NCI-H345 (cell line): ENCODE measurements at places on chromosomes 3 and 15.

DNA sequence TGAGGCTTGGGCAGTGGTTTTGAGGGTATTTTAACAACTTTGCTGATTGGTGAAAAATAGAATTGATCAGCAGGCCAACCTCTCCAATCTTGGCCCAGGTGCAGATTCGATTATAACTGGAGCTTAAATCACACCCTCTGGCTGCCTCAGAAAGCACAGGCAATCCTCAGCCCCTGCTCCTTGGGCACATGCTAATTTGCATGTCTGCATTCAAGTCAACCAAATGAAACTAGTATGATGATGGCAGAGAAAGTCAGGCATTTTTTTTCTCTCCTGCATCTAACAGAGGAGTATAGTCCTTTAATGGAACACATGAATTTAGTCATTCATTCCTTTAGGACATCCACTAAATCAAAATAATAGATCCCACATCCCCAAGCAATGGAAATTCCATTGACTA, 16.8 kb upstream of the NMNAT3 start:
- no peak for DNase-seq

DNA sequence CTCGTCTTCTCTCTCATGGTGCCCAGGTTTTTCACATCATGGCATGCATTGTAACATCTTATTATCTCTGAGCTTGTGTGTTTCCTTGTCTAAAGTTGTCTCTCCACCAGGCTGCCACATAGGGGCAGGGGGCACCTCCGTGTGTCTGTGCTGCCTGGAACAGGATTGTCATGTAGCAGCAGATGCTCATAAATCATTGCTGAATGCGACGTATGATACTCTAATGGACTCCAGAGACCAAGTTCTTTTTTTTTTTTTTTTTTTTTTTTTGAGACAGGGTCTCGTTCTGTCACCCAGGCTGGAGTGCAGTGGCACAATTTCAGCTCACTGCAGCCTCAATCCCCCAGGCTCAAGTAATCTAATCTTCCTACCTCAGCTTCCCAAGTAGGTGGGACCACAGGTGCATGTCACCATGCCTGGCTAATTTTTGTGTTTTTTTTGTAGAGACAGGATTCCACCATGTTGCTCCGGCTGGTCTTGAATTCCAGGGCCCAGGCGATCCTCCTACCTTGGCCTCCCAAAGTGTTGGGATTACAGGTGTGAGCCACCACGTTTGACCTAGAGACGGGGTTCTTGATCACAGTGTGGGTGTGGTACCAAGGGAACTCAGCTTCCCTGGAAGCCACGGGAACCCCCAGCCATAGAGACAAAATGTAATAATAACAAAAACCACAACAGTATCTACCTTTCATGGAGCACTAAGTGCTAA, 4.7 kb upstream of the DNASE1L3 start:
- DNase-seq, result no peak

- DNase-seq, result no peak
Measured at GRCh38 chr15:70494852-70495571, 268.3 kb downstream of the UACA start.

DNA sequence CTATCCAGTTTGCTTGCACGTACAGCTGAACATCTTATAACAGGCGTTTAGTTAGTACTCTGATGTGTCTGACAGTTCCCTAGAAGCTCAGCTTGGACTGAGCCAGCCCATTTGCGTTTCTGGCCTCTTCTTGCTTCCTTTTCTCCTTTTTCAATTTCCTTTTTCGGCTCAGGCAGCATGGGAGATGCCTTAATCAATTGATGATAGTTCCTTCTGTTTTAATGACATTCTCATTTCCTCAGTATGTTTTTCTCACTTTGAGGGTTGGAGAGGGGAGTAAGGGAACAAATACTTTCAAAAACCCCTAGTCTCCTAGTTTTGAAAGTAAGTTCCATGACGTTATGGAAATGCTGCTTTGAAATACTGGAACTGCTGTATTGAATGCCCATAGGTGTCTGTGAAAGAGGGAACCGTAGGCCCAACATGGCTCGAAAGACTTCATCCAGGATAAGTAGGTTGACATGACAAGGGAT, 18.9 kb downstream of the IL1RAP start:
- no peak for DNase-seq

GRCh38 chr15:40047415-40048210, 8.6 kb upstream of the SRP14 start:
- peak; percentile 64 for DNase-seq

- DNase-seq, result peak; percentile 51
Measured at GRCh38 chr3:194112120-194113106, 23.5 kb upstream of the HES1 start.

DNA sequence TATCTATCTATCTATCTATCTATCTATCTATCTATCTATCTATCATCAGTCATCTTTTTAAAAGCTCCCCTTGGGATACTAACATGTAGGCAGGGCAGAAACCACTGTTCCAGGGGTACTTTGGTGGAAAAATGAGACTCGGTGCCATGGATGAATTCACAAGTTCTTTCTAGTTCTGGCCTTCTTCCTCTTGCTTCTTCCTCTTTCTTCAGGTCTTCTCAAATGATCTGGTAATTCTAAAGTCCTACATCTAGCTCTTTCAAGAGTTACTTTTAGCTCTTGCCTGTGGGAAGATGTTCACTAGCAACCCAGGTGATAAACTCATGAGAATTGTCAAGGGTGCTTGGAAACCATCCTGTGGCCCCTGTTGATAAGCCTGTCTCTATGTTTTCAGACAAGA, 168.5 kb upstream of the TBC1D5 start:
- DNase-seq, result no peak

- no peak for DNase-seq
Measured at GRCh38 chr15:69414701-69415167, 585 bp downstream of the KIF23 start.

DNA sequence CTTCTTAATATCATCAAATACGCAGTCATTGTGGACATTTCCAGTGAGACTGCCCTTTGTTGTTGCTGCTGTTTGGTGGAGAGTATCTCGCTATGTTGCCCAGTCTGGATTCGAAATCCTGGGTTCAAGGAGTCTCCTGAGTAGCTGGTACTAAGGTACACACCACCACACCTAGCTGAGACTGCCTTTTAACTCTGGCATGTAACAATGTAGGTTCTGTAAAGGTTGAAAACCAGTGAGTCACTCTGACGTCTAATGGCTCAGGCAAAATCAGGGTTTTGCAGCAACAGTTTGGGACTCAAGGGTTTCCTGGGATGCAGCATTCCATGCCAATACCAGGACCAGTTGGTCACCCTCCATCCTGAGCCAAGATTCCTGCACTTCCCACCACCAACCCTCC, 52.2 kb downstream of the AQP9 start:
- DNase-seq, result no peak

- DNase-seq, result peak; percentile 29
Measured at GRCh38 chr3:185176750-185177359, 24.0 kb upstream of the C3orf70 start.

DNA sequence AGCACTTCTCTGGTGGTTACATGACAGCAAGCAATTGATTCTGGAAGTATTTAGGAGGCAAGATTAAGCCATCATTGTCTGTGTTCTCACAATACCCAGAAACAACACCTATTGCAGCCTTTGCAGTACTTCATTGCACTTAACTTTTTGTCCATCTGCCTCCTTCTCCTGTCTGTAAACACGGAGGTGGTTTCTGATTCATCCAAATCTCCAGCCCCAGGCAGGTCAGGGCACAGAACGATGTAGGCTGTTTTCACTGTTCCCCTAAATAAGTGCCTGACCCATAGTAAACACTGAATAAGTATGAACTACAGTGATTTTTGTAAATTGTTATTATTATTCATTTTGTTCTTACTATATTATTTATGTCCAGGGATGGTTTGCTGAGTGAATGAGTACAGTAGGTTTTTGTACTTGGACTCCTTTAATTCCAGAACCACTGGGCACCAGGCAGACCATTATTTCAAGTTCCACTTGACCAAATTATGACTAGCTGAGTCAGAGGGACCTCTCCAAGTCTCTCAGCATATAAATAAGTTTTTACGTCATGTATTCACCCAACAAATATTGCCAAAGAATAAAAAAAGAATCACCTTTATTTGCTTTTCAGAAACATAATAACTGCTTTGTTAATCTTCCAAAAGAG, 283.3 kb upstream of the TRIM42 start:
- no peak for DNase-seq

- DNase-seq, result no peak
Measured at GRCh38 chr15:66715720-66716655, 14.0 kb downstream of the SMAD6 start.

- DNase-seq, result no peak
Measured at GRCh38 chr3:13120928-13121552, 47.8 kb upstream of the IQSEC1 start.

GRCh38 chr3:183220828-183221227, 32.2 kb upstream of the B3GNT5 start:
- no peak for DNase-seq

GRCh38 chr3:39262846-39263245, 17.0 kb downstream of the CX3CR1 start:
- no peak for DNase-seq

- no peak for DNase-seq
Measured at GRCh38 chr3:59245300-59245858, 195.6 kb upstream of the CFAP20DC start.

DNA sequence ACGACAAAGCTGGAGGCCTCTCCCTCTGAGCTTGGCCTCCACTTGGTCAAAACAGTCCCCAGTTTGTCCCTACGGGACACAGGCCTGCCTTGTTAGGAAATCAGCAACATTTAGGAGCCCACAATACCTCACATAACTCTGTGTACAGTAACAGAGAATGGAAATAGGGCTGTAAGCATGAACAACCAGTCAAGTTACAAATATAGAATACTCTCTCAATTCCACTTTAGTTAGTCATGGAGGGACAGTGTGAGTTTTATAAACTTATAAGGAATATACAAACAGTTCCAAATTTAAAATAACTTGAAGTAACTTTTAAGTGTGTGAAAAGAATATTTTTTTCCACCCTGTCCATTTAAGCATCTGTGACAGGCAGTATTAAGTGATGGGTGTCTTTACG, 129.4 kb downstream of the PGPEP1L start:
- DNase-seq, result no peak

GRCh38 chr15:40270246-40270995, 12.4 kb downstream of the ANKRD63 start:
- no peak for DNase-seq

GRCh38 chr3:192920411-192920810, 2.8 kb upstream of the MB21D2 start:
- DNase-seq, result peak; percentile 31

- DNase-seq, result peak; percentile 71
Measured at GRCh38 chr3:147816752-147817151, 407.6 kb downstream of the ZIC1 start.

GRCh38 chr3:183117056-183117455, 17.8 kb upstream of the MCCC1 start:
- no peak for DNase-seq

DNA sequence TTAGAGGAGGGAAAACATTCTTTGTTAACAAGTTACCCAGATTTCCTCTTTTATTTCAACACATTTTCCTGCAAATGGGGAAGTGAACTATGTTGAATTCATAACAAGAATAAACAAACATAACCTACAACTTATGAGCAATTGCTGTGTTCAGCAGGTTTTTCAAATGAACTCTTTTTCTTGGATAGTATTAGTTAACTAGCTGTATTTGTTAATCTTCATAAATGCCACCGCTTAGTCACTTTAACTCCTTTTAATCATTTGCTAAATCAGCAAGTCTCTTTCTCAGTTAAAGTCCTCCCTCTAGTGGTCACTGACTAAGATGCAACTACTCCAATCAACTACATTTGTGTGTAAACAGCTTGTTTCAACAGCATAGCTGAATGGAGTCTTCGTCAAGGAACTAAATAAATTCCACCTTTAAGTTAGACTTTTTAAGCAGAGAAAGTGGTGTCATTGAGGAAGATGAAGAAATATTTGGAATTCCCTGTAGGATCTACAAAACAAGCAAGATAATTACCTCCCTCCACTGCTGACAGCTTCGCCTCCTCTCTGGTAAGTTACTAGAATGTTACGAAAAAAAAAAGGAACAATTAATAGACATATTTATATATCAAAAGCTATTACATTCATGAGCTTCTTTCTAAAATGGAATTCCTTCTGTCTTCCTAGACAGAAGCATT, 1122.0 kb downstream of the ROBO1 start:
- peak; percentile 61 for DNase-seq

- no peak for DNase-seq
Measured at GRCh38 chr3:165636684-165637015, 200.6 kb downstream of the BCHE start.

GRCh38 chr3:52399593-52399992, 45.3 kb downstream of the SEMA3G start:
- no peak for DNase-seq

- no peak for DNase-seq
Measured at GRCh38 chr3:58899159-58899952, 150.5 kb downstream of the CFAP20DC start.

DNA sequence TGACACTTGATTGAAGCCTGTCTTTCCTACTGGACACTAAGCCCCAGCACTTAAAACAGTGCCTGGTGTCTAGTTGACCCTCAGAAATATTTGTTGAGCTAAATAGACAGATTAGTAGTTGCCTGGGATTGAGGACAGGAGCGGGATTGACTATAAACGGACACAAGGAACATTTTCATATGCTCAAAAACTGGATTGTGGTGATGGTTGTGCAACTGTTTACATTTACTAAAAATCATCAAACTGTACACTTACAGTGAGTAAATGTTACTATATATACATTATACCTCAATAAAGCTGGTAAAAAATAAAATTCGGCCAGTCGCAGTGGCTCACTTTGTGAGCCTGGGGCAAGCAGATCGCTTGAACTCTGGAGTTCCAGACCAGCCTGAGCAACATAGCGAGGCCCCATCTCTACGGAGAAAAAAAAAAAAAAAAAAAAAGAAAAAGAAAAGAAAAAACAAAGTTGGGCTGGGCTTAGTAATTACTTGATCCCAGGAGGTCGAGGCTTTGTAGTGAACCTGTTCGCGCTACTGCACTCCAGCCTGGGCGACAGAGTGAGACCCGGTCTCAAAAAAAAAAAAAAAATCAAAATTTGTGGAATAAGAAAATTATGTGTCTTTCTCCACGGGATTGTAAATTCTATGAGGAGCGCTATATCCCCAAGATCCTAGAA, 632 bp upstream of the IDH3A start:
- DNase-seq, result no peak
